ENCODE measurements at places on chromosomes 4 and X.

DNA sequence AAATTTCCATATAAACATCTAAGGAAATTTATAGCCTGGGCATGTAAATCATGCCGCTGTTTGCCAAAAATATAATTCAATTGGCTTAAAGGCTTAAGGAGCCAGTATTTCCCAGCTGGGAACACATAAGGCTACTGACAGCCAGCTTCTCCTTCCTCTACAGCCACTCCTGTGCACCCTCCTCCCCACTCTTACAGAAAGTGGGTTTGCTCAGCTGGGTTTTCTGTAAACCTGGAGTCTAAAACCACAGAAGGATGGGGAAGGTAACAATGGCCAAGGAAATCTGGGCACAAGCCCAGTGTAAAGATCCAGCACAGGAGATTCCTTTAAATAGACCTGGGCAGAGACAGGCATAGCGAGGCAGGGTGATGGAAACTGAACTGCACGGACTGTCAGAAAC is 18.5 kb downstream of the ACSL1 start:
- DNase-seq: no peak

GRCh38 chr4:184293552-184293951 is 75.9 kb upstream of the ENPP6 start:
- DNase-seq: no peak

DNA sequence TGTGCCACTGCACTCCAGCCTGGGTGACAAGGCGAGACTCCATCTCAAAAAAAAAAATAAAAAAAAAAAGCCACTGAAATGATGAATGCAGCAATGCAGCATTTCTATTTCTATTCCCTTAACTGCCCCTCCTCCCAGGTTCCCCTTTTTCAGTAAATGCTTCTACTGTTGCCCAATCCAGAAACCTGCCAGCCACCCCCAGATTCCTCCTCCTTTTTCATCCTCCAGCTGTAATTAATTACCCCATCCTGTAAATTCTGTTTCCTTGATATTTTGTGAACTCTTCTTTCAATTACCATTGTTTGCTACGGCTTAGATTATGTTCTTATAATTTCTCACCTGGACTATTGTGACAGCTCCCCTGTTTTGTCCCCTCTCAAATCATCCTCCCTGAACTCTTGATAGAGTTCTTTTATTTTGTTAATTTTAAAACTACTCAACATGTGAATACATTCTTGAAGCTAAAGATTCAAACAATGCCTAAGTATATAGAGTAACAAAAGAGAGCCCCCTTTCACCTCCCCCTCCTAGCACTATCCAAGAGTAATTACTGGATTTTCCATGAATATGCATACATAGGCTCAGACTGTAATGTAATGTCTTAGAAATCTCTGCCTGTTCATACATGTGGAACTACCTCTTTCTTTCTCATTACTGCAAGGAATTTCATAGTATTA is 140.6 kb upstream of the GPC4 start:
- DNase-seq: no peak

DNA sequence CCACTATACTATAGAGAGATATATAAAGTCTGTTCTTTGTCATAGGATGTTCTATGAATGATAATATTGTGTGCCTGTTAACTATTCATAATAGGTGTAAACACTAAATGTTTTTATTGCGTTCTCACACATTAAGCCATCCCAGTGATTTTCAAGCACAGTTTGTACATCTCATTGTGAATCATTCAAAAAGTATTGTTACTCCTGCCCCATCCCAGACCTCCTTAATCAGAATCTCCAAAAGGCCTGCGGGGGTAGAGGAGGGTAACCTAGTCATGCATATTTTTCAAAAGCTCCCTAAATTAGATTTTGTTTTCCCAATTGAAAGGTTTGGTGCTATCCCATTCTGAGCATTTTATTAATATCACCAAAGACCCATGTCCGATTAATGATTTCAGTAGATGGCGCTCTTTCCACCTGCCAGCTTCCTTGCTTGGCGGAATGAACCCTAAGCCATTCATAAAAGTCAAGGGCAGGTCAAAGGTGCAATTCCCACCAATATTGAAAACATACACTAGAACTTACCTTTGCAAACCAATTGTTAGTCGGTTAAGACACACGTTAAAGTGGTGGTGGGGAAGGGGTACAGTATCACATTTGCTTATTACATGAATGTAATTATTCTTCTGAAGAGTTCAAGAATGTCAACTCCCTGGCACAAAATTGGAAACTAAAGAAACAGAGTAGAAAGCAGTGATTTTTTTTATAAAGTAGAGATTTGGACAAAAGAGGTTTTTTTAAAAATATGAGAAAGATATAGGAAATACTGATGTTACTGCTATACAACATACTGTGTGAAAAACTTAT is 5.8 kb upstream of the TET2 start:
- peak; percentile 72 for DNase-seq

GRCh38 chr4:48756689-48757220 is 23.3 kb downstream of the FRYL start:
- DNase-seq: no peak

GRCh38 chr4:13627178-13627605 is 333 bp downstream of the BOD1L1 start:
- DNase-seq: no peak

- DNase-seq: no peak
Observed at GRCh38 chrX:79557212-79557611, 190.1 kb upstream of the ITM2A start.

DNA sequence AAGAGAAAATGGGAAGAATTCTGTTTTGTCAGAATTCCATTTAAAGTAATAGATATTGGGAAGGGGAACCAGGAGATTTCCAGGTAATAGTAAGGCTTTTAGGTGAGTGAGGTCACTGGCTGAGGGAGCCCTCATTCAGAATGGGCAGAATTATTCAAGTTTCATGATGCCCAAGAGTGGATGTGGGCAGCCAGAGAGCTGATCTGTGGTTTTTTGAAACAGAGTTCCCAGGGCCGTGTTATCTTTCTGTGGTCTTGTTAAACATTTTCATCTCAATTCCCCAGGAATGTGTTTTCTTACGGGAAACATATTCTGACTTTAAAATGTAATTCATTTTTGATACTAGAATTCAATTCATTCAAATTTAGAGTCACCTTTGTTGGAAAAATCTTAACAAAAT is 182.0 kb upstream of the AADAT start:
- no peak for DNase-seq

DNA sequence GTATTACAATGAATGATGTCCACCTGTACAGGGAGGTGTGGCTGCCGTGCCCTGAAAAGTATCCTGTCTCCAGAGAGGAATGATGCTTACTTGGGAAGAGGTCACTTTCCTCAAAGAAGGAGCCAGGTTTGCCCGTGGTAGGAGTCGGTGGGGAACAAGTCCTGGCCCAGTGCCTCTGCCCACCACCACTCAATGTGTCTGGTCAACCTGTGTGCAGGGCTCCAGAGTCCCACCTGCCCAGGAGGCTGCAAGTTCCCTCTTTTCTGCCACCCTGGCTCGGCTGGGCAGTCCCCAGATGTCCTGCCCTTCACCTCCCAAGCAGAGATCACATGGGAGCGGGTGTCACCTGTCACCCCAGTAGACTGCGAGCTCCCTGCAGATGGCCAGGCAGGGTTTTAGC is 75.4 kb upstream of the C4orf50 start:
- DNase-seq: no peak

DNA sequence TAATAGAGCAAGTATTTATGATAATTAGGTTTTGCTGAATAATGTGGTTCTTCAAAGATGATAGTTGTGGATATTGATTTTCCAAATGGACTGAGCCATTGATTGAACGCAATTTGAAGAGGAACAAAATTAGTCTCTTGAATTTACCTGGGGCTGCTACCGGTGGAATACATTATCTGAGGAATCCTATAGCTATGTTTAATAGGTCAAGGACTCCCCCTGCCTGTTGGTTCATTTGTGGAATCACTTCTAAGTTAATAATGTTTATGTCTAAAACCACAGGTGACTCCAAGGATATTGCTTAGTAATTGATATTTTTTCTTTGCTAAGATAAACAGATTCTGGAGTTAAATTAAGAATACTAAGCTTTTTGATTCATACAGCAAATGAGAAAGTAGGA is 576.0 kb upstream of the PABPC4L start:
- no peak for DNase-seq

DNA sequence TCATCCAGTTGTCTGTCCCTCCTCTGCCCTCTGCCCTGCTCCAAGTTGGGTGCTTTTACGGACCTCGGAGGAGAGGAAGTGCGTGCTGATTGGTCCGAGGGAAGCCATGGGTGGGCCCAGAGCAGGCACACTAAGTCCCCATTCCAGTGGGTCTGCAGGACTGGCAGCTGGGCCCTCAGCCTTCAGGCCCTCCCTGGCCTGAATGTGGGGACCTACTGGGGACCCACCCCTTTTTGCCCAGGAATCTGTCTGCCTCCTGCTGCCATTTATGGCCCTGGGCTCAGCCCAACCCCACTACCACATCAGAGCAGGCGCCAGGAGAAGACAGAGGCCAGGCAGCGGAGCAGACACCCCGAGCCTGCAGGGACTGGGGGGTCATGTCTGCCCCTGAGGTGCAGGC is 169.6 kb downstream of the TEX13A start:
- no peak for DNase-seq
